ENCODE measurements at places on chromosomes 6 and 20. TPM values are rescaled to one million over a fixed set of nuclear protein-coding genes. Genes with fewer than 3 reads are reported as not detected.

EDN3 gene
- not detected for total RNA-seq

SLC16A10 gene
- total RNA-seq, result 0.41 TPM

DEFB114 gene
- total RNA-seq, result not detected

TFAP2D gene
- not detected for total RNA-seq

DEFB128 gene
- not detected for total RNA-seq

SIRPD gene
- total RNA-seq, result not detected

HRH3 gene
- total RNA-seq, result not detected

TGM3 gene
- not detected for total RNA-seq

ADGRG6 gene
- 25.0 TPM for total RNA-seq

RFX6 gene
- not detected for total RNA-seq

TMC2 gene
- not detected for total RNA-seq

MROH8 gene
- 1.3 TPM for total RNA-seq

SULF2 gene
- 23.5 TPM for total RNA-seq

GRM1 gene
- not detected for total RNA-seq

HDGFL1 gene
- total RNA-seq, result not detected

ARMH2 gene
- total RNA-seq, result not detected

PCMT1 gene
- total RNA-seq, result 205 TPM

OR2H2 gene
- total RNA-seq, result not detected

HLA-DPA1 gene
- 0.34 TPM for total RNA-seq

HECA gene
- 10.8 TPM for total RNA-seq

Measured in A172 (cell line).